Natural killer cell treated with Interleukin-12 subunit alpha and Interleukin-12 subunit beta and Interleukin-15 and Interleukin-18, amount 100 ng/mL, for 72 hours (primary cell): ENCODE measurements at places on chromosomes 3 and 15. TPM values are rescaled to one million over a fixed set of nuclear protein-coding genes. Genes with fewer than 3 reads are reported as not detected.

The ZNF660 gene
- 5.9 TPM for total RNA-seq

The INSYN1 gene
- total RNA-seq = not detected

The TGM5 gene
- 2.0 TPM for total RNA-seq

The TRANK1 gene
- 10.0 TPM for total RNA-seq

The IGDCC3 gene
- not detected for total RNA-seq

The ERC2 gene
- 1.2 TPM for total RNA-seq

The MYLK gene
- total RNA-seq = 0.12 TPM

The DCBLD2 gene
- total RNA-seq = 1.6 TPM

The CKMT1B gene
- not detected for total RNA-seq

The CAMP gene
- not detected for total RNA-seq

The GNAT1 gene
- not detected for total RNA-seq

The AADACL2 gene
- not detected for total RNA-seq

The DLL4 gene
- not detected for total RNA-seq

The PATL2 gene
- total RNA-seq = 13.0 TPM

The POLQ gene
- 49.6 TPM for total RNA-seq

The SLC12A8 gene
- total RNA-seq = 2.7 TPM

The CYP8B1 gene
- not detected for total RNA-seq

The RTP1 gene
- not detected for total RNA-seq

The ZIC4 gene
- not detected for total RNA-seq

The SLCO2A1 gene
- not detected for total RNA-seq

The PLSCR2 gene
- total RNA-seq = not detected

The TARS3 gene
- 9.1 TPM for total RNA-seq

The PROS1 gene
- not detected for total RNA-seq

The PCSK6 gene
- not detected for total RNA-seq

The IL16 gene
- 32.3 TPM for total RNA-seq

The SOX14 gene
- total RNA-seq = not detected

The PRICKLE2 gene
- total RNA-seq = not detected

The CXCR6 gene
- 5.3 TPM for total RNA-seq
